Dermis blood vessel endothelial cell (primary cell): ENCODE measurements at places on chromosomes 4 and X.

DNA sequence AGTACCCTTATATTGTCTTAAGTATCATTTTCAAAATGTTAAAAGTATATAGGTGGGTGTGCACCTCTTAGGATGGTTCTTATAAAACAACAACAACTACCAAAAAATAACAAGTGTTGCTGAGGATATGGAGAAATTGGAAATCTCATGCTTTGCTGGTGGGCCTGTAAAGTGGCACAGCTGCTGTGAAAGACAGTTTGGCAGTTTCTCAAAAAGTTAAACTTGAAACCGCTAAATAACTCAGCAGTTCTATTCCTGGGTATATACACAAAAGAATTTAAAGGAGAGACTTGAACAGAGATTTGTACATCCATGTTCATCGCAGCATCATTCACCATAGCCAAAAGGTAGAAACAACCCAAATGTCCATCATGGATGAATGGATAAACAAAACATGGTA is 65.5 kb downstream of the HAND2 start:
- DNase-seq, result no peak

DNA sequence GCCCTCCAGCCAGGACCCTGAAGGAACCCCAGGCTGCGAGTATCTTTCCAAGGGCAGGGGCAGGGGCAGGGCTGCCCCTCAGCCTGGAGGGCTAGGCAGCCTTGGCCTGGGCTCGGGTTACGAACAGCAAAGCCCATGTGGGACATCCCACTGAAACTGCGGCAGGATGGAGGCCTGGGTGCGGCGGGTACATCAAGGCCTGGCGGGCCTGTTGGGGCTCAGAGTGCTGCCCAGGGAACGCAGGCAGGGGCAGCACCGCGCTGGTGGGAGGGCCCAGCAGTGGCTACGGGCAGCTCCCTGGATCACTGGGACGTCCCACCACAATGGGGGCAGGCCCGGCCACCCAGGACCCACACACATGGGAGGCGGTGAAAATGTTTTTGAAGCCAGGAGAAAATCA is 10.9 kb downstream of the NAT8L start:
- no peak for DNase-seq

DNA sequence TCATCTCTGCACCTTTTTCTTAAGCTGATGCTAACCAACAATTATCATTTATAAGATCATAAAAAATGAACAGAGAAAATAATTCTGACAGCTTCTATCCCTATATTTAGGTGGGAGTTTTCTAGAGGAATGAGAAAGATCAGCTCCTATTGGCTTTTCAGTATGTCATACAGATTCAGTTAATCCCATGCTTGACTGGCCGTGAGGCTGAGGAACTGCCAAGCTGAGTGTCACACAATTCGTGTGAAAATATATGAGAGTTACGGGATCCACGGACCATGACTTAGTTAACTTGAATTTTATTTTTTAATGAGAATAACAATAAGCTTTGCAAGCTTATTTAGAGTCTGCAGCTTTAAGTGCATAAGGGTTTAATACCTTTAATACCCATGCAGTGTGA is 37.5 kb downstream of the PHEX start:
- no peak for DNase-seq

- DNase-seq, result no peak
These were observed 2.1 kb downstream of the AMBN start for GRCh38 chr4:70594196-70594595.

DNA sequence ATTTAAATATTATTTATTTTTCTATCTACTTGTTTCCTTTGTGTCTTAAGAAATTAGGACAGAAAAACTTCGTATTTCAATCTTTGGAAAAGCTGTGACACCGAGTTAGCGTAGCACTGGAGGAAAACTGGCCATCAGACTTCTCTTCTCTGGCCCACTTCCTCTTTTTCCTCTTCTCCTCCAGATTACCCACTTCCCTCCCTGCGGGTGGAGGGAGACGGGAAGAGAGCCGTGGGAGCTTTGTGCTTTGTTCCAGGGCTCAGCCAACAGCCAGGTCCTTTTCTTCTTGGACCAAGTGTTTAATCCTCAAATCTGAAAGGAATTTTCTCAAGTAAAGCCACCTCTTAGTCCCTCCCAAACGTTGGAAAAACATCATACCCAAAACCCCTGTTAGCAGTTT is 29.7 kb downstream of the OFD1 start:
- DNase-seq, result no peak

- DNase-seq, result no peak
These were observed 556.3 kb downstream of the PPARGC1A start for GRCh38 chr4:23333556-23333945.

GRCh38 chr4:17165286-17165685 is 266.8 kb upstream of the LDB2 start:
- no peak for DNase-seq

- DNase-seq, result no peak
These were observed 13.3 kb upstream of the ABRAXAS1 start for GRCh38 chr4:83498187-83498586.

DNA sequence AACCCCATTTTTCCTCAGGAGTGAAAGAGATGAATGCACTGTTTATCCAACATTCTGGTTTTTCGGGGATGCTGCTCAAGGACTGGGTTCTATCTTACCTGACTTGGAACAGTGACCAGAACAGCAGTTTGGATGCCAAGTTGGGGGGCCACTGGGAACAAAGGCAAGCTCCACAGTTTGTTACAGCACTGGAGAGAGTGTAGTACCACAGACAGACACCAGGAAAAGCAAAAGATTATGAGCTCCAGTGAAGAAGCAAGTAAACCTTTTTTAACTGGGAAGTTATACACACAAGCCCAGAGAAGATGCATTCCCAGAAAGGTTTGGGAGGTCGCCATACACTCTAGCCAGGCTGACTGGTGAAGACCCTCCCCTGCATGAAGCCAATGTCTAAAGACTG is 13.6 kb downstream of the C4orf36 start:
- no peak for DNase-seq

- peak; percentile 84 for DNase-seq
These were observed 21.1 kb downstream of the KLHL5 start for GRCh38 chr4:39083164-39083563.

DNA sequence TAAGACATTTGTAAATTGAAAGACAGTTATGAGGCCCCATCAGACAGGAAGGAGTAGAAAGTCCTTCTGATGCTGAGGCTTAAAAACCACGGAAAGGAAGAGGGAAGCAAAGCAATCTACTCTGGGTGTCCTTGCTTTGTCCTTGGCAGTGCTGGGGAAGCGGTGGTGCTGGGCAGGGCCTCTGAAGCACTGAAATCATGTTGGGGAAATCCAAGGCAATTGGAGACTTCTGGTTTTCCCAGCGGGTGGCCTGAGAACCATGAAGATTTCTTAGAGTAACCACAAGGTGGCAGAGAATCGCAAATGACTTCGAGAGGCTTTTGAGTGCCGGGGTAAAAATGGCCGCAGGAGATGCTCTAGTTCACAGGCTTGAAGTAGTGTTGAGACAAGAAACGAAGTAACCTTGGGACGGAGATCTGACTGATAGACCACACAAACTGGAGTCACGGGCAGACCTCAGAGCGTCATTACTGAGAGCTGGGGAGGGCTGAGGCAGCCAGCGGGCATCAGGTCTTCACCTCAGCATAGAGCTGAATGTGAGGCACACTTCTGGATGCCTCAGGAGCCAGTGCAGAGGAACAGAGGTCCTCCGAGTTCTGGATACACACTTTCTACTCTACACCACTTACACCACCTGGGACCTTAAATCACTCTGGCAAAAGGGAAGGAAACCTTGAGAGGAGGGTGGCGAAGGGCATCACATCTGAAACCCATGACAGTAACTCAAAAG is 130.7 kb upstream of the GPRIN3 start:
- peak; percentile 53 for DNase-seq

DNA sequence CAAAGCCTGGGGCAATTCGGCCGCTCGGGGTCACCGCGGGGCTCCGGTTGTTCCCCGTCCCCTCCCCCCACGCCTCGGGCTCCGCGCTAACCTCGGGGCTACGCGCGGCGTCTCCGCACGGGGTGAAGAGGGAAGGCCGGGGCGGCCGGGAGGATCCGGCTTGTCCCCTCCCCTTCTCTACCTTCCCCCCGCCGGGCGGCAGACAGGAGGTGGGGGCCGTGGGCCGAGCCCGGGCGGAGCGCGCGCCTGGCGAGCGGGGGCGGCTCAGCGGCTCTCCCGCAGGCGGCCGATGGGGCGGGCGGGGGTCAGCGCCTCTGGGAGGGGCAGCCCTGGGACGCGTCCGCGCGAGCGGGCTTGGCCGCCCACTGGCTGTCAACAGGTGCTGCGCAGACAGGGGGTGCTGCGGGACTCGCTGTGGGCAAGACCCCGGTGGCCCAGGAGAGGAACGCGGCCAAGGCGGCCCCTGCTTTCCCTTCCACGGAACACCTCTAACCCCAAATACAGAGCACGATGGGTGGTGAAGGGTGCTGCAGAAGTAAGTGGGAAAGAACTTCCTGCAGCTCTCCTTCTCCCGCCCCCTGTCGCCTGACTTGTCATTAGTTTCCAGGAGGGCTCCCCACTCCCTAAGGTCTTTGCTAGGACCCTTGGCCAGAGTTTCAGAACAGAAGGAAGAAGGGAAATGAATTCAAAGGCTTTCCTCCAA is at the start of gene PDGFC:
PDGFC (minus strand) TSS at position 124 of the 703 bp plus-strand sequence. CDS start 896 bp downstream, outside the sequence.
- DNase-seq, result peak; percentile 57
